Astrocyte of the cerebellum (primary cell): ENCODE measurements at places on chromosomes 13 and 19.

- DNase-seq, result no peak
Observed at GRCh38 chr13:46795321-46795720, 1.6 kb downstream of the ESD start.

DNA sequence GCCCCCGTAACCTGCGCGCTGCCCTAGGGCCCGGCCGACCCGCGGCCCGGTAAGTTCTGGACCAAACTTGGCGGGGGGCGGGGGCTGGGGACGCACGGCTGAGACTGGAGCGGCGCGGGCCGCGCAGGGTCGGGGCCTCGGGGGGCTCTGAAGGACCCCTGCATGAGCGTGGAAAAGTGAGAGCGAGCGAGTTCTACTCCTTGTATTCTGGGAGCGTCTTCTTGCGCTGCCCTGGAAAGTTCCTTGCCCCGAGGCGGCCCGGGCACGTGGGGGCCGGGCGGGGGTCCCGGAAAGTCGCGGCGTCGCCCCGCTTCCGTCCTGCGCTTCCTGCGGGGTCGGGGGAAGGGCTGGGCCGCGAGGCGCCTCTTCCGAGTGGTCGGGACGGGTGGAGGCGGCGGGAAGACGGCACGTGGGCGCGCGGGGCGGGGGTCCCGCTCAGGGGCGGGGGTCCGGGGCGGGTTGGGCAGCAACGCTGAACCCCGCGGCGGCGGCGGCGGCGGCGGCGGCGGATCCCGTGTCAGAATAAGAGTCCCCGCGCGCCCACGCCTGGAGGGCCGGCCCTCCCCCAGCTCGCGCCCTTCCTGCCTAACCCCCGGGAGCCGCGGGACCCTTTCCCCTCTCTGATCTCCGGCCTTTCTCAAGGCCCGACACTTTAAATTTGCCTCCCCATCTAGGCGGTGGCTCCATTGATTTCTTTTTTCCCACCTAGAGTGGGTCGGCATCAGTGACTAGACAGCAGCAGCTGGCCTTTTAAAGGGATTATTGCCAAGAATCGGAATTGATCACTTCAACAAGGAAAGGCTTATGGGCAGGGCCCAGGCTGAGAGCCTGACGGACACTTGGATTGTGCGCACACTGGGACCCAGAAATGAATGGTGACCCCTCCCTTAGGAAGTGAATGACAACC, 749 bp downstream of the GATAD2A start:
- DNase-seq, result peak; percentile 20

- DNase-seq, result no peak
Observed at GRCh38 chr13:25689539-25689938, 317.8 kb downstream of the ATP8A2 start.

DNA sequence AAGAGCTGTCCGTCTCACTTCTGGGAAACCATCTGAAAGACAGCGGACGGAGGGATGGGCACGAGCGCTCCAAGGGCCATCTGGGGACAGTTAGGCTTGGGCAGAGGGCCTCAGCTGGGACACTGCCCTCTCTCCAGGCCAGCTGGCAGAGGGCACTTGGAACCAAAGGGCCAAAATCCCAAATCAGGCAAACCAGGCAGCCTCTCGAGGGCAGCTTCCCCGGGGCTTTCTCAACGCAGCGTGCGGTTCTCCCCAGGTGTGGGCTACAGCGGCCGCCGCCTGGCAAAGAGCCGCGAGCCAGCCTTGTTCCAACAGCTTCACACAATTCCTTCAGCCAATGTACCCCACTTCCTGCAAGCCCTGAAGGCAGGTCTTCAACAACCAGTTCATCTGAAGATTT, 5.0 kb downstream of the MLLT1 start:
- no peak for DNase-seq

DNA sequence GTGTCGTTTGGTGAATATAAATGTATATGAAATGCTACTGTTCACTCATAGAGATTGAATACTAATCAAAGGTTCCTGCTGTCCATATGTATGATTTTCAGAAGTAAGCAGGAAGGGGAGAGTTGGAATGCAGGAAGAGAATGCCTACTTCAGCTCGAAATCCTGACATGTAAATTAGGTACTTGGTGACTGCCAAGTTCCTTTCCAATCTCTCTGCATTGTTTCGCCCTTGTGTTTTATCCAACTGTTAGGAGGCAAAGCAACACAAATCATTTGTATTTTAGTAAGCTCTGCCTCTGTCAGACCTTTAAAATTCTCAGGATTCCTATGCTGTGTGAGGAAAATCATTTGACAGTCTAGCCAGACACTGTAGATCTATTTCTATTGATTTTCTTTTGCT, 9.0 kb downstream of the STARD13 start:
- peak; percentile 61 for DNase-seq

DNA sequence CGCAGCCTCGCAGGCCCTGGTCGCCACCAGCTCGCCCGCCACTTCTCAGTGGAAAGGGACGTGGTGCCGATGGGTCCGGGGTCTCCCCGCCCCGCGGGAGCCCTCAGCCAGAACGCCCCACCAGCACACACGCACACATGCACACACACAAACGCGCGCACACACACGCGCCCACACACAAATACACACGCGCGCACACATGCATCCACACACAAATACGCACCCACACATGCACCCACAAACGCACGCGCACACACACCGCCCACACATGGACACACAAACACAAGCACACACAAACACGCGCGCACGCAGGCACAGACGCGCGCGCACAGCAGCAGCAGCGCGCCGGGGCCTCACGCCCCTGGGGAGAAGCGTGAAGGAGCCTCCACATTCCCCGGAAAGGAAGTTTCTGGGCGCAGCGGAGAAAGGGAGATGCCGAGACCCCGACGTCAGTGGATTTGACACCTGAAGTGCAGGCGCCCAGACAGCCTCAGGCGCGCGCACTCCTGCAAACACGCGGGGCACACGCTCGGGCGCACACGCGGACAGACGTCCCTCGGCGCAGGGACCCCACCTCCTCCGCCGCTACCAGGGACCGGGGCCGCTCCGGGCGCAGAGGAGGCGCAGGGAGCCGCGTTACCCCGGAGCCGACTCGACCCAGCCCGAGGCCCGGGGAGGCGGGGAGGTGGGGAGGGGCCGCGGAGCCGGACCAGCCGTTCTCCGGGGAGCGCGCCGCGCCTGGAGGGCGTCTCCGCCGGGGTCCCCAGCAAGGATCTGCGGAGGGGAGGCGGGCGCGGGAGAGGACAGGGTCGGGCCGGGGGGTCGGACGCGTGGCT, 622 bp downstream of the RASA3 start:
- no peak for DNase-seq

DNA sequence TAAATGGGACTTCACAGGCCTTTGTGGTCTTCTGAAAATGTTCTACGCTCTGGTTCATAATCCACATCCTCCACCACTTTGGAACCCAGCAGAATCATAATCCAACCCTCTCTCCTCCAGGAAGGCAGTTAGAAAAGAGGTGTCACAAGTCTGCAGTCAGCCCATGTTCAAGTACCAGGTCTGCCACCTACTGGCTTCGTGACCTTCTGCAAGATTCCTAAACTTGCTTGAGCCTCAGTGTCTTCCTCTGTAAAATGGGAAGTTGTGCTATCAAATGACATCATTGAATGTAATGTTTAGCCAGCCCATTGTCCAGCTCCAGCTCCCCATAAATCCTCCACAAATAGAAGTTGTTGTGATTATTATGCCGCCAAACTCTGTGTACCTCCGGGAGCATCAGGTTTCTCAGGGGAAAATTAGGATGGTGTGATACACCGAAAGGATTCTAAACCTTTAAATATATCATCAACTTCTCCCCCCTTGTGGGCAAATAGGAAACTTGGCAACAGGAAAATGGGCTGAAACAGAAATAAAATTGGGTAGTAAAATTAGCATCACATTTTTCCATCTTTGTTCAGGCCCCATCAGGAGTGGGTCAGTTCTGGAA, 109.7 kb downstream of the NUFIP1 start:
- no peak for DNase-seq

- no peak for DNase-seq
Observed at GRCh38 chr19:7010722-7011593, 10.3 kb downstream of the MBD3L2B start.

GRCh38 chr19:10517760-10518443, 655 bp upstream of the S1PR5 start:
- no peak for DNase-seq

GRCh38 chr13:20312292-20312691, 80.2 kb upstream of the GJB6 start:
- DNase-seq, result no peak

DNA sequence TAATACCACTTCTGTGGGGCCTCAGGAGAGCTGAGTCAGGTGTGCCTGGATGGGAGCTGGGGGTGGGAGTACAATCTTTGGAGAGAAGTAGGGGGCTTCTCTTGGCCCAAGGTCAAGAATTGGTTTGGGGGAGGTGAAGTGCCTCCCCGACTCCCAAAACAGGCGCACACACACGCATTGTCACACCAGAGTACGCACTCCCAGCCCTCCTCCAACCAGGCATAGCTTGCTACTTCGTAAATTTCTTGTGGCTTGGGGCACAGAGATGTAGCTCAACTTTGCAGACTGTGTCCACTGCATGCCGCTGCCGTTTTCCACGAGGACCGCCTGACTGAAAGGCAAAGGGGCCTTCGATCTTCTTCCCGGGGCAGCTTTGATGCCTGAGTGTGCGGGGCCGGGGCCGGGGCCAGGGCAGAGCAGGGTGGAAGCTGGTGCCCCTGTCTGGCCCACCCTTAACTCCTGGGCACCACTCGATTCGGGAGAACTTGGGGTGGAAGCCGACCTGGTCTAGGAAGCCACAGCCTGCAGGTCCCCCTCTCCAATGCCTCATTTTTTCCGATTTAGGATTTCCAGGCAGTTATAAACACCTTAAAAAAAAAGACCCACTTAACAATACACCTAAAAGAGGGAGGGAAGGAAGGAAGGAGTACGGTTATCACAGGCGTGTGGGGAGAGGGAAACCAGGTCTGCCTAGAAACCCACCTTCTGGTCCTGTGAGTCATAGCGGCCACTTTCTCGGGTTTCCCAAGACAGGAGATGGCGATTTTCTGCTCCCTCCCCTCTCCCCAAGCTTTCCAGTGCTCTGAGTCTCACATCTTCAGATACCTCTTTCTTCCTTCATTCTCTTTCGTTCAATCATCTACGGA, 5.8 kb upstream of the TSHZ3 start:
- DNase-seq, result no peak

GRCh38 chr19:11227195-11227886, 12.1 kb upstream of the ANGPTL8 start:
- DNase-seq, result no peak

- DNase-seq, result no peak
Observed at GRCh38 chr19:2641332-2641698, 61.2 kb downstream of the GNG7 start.

DNA sequence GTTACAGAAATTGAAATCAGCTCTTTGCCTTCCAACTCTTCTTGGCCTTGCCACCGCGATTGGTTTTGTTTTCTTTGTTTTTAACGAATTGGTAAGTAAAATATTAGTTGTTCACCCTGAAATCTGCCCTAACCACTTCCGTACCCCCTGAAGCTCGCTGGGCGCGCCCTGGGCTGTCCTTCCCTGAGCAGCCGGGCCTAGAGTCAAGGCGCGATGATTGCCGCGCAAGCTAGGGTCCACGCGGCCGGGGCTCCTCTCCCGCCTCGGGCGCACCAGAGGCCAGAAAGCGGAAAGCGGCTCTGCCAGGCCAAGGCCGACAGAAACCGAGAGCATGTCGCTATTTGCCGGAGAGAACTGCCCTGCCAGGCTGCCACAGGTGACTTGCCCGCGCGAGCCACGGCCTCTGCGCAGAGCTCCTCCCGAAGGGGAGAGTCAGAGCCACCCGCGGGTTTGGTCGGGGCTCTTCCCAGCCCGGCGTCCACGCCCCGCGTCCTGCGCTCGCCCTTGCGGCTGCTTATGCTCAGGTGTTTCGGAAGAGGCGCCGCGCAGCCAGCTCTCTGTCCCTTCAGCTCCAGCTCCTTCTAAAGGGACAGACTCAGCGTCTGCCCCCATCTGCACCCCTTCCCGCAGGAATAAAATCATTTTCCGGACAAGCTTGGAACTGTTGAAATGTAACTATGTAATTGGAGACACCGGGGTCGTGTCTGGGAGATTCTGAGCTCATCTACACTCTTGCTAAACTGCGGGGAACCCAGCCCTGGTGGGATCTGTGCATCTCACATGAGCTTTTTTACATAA, 6.6 kb upstream of the CDX2 start:
- no peak for DNase-seq

GRCh38 chr13:21402586-21403307, 56.4 kb downstream of the ZDHHC20 start:
- no peak for DNase-seq

DNA sequence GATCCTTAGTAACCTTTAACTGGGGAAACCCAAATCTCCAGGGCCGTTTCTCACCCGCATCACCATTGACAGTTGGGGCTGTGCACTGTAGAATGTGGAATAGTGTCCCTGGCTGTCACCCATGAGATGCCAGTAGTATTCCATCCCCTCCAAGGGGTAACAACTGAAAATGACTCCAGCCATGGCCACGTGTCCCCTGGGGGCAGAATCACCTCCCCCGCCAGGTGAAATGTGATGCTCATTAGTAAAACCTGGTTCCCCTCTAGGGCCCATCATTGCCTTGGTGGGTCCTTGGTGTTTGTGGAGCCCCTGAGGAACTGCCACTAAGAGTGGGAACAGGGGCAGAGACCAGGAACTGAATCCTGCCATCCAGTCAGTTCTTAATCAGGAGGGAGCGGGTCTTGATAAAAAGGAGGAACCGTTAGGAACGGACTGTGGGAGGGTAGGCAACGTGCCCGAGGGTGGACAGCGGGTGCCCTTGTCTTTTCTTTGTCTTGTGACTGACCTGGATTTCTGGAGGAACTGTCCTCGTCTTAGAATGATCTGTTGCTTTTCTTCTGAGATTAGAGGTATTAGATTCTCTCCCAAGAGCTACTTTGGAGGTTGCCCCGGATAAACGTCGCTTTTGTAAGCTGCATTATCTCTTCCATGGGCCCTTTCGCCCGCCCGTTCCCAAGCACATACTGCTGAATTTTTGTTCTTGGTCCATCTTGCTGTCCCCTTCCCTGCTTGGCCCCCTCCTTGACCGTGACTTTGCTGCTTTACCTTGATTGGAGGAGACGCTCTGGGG, 3.5 kb downstream of the MYO9B start:
- DNase-seq, result no peak

DNA sequence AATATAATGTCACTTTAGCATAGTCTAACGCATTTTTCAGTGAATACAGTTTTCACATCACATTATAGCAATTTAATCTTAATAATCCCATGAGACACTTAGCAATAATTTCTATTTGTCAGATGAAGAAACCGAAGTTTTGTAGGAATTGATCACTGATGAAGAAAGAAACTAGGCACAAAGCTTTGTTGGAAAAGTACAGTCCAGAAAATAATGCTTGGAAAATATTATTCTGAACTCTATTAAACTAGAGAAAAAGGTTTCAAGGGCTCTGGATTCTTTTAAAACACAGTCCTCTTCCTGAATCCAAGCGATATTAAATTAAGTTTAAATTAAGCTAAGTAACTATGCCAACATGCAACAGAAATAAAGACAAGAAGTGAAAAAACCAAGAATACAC, 62.2 kb downstream of the DCLK1 start:
- no peak for DNase-seq

- no peak for DNase-seq
Observed at GRCh38 chr13:80477661-80478443, 136.9 kb upstream of the SPRY2 start.

- DNase-seq, result no peak
Observed at GRCh38 chr13:102310691-102311418, 91.0 kb downstream of the FGF14 start.
